ENCODE measurements at places on chromosomes 7 and 10.
A peak's percentile ranks its signal among the peaks of the same experiment; 100 is the strongest.

DNA sequence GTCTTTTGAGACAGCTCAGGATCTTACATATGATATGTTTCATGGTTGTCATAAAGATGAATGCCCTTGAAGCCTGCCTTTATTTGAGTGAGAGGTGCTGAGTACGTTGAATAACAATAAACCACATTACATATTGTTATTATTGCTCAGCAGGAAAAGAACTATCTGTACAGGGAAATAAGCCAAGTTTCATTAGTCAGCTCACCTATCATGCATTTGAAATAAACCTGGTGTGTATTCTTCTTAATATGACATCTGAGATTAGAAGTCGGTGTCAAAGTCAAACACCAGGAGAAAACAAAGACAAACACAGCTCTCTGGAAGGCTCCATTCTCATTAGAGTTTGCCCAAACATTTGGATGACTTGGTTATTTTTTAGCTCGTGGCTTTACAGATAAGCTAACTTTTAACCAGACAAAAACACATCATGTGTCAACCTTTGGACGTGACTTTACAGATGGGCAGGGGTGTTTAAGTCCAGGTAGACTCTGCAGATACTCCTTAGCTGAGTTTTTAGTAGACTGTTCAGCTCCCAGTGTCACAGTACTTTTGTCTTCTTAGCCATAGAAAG is 71.2 kb upstream of the AOAH start:
- no peak for DNase-seq

GRCh38 chr10:96379758-96380157 is 21.0 kb upstream of the OPALIN start:
- no peak for DNase-seq

GRCh38 chr7:78225534-78225933 is 427.0 kb downstream of the PHTF2 start:
- DNase-seq, result no peak

GRCh38 chr7:69062020-69062765 is 536.1 kb upstream of the AUTS2 start:
- no peak for DNase-seq

GRCh38 chr7:137287651-137288258 is 55.8 kb downstream of the PTN start:
- no peak for DNase-seq

GRCh38 chr10:871951-872403 is 59.5 kb downstream of the LARP4B start:
- no peak for DNase-seq

- no peak for DNase-seq
Observed at GRCh38 chr10:101934686-101935305, 91.2 kb upstream of the KCNIP2 start.

- no peak for DNase-seq
Observed at GRCh38 chr10:12390733-12391132, 41.4 kb downstream of the CAMK1D start.

DNA sequence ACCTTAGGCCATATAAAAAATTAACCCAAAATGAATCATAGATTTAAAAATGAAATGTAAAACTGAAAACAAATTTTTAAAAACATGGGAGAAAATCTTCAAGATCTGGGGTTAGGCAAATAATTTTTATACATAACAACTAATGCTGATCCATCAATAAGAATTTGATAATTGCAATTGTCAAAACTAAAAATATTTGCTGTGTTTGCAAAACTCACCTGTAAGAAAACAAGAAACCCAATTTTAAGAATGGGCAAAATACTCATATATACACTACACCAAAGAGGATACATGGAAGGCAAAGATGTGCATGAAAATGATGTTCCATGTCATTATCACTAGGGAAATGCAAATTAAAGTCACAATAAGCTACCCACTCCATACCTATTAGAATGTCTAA is 194.8 kb upstream of the NRP1 start:
- DNase-seq, result no peak

GRCh38 chr7:96199421-96199820 is 122.5 kb downstream of the SLC25A13 start:
- no peak for DNase-seq

DNA sequence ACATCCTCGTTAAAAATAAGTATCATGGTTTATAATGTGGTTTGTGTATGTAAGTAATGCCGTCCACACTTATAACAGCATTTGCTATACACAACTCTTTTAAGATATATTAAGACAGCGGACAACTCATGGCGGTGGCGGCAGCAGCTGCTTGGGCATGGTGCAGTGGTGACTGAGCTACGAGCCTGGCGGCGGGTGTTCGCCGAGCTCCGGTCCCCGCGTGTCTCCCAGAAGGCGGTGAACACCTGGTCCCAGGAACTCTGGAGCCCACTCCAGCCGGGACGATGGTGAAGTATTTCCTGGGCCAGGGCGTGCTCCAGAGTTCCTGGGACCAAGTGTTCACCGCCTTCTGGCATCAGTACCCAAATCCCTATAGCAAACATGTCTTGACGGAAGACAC is 38.8 kb downstream of the JMJD1C start:
- DNase-seq, result no peak

DNA sequence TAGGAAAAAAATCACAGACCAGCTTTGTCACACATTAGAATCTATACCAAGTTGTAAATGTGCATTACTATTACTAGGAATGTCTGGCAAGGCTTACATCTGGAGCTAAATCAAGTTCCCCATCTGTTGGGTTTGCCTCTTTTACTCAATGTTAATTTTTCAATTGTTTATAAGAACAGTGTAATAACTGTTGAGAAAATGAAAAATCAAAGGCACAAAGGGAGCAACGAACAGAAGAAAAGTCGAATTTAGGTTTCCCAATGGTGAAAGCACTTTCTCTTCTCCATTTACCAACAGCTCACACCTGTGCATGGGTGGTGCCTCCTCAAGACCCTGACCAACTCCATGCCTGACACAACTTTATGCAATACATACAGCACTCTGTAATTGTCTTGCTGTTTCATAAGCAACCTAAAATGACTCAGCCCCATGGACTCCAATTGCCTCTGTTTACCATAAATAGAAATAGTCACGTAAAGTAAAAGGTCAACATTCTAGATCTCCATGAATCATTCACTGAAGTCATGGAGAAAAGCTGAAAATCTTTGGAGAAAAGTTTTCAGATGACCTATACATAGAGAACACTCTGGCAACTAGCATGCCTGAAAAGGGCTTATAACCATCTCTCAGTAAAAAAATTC is 95.5 kb upstream of the KCNIP2 start:
- no peak for DNase-seq

DNA sequence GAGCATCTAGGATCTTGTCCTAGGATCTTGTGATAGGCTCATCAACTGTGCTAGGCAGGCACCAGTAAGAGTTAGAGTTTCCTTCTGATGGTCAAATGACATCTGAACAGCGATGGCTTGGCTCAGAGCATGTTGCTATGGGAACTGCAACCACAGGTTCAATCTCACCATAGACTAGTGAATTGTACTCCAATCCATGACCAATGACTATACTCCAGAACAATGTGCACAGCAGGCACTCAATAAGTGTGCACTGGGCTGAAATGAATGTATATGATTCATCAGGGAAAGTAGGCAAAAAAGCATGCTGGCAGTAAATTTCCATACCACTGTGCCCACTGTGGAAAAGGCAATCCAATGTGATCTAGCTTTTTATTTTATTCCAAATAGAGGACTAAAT is 163.6 kb upstream of the HPS1 start:
- no peak for DNase-seq

GRCh38 chr7:97272237-97272975 is 154.9 kb downstream of the SDHAF3 start:
- DNase-seq, result no peak

DNA sequence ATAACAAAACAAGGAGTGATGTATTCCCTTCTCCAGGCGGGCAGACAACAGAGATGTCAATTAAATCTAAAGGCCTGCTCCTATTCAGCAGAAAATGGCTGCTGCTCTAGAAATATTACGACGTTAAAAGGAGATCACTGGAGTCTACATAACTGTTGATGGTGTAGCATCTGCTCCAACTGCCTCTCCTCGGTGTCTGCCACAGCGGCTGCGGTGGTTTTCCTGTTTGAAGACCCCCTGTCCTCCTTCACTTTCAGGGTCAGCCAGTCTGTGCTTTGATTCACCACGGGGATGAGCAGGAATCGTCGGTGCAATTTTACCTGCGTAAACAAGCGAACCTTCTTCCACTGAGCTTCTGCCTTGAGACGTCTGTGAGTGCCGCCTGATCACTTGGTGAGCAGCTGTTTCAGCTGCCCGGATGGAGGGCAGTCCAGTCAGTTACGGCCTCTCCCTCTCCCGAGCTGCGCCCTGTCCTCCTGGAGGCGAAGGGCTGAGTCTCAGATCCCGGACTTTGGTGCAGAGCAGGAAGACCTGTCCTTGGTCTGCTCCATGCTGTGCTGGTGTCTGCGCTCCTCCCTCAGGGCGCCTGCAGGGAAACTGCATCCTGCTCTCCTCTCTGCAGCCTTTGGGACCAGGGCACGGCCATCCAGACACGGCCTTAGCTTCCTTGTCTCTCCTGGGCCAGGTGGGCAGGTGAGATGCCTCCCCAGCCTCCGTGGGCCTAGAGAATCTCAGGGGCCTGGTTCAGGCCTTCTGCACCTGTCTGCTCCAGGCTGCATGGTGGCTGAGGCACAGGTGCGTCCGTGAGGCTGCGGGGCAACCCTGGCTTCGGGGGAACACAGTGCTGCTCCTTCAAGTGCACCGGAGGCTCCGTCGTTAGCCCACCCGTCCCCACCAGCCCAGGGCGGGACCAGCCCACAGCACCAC is 326.6 kb downstream of the ADARB2 start:
- no peak for DNase-seq

GRCh38 chr7:40610461-40610860 is 475.7 kb downstream of the SUGCT start:
- DNase-seq, result no peak

GRCh38 chr7:115356139-115356746 is 434.3 kb downstream of the MDFIC start:
- no peak for DNase-seq

DNA sequence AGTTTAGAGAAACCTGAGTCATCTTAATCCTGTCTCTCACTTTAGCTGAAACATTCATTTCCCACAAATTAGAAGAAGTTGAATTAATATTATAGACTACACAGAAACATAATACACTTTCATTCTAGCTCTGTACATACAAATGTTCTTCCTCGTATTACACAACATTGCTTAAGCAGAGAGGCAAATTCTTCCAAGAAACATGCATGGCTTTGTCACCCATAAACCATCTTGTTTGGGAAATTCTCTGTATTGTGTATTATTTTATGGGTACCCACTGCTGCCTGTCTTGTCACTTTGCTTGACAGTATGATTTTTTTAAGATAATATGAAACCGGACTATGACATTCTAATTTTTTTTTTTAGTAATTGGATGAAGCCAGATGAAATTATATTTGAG is 104.0 kb downstream of the SRI start:
- no peak for DNase-seq

GRCh38 chr7:100102950-100103840 is 1.8 kb downstream of the AP4M1 start:
- DNase-seq, result no peak

DNA sequence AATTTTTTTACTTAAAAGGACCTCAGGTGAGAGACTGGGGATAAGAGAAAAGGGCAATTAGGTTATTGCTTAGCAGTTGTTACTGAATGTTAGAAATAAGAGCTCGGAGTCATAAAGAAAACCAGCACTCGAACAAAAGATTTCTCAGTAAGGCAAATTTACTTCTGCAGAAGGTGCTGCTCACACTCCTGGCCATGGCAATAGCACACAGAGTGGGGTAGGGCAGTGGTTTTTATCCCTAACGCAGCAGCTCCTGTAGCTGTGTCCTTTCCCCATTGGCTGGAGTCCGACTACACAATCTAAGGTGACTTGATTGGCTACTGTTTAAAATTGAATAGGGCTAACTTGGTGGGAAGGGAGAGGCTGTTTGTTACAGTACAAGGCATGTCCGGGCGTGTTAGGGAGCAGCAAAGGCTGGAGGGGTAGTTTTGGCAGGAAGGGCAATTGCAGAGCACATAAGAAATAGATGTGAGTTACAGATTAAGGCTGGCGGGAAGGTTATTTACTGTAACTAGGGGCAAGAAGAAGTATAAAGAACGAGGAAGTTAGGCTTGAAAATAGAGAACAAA is 112.1 kb downstream of the AKR1D1 start:
- DNase-seq, result no peak

- no peak for DNase-seq
Observed at GRCh38 chr10:71395621-71396020, 1.1 kb upstream of the CDH23 start.

GRCh38 chr10:99938563-99938962 is 71.2 kb downstream of the DNMBP start:
- no peak for DNase-seq

DNA sequence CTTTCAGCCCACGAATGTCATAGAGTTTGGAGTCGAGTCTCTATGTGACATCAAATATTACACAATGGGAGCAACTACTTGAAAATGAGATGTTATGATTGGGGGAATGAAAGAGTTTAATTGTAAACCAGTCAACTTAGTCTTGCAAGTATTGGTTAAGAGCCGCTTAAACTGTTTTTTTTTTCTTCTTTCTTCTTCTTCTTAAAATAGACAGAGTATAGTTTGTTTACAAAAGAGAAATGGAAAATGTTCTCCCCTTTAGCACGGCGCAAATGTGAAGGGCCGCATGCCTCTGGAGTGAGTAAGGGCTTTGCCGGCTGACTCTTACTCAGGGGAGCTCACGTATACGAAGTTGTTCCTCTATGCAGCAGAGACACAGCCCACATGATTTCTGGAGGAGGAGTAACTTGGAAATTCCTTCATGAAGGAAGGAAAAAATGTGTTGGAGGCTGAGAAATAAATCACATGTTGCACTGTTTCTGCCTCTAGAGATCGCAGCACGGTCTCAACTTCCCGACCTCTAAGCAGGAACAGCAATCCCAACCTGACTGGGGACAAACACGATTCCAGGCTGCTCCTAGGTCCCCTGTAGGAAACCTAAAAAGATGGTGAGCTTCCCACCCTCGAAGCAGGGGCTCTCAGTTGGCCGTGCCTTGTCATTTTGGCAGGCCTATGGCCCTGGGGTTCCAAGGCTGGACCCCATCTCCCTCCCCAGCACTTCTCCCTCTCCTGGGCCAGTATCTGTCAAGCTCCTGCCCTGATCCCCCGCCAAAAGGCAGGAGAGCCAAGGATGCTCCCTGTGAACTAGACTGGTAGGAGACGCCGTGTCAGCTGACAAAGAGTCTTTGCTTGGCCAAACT is 44.8 kb downstream of the MYOF start:
- DNase-seq, result peak; percentile 54

DNA sequence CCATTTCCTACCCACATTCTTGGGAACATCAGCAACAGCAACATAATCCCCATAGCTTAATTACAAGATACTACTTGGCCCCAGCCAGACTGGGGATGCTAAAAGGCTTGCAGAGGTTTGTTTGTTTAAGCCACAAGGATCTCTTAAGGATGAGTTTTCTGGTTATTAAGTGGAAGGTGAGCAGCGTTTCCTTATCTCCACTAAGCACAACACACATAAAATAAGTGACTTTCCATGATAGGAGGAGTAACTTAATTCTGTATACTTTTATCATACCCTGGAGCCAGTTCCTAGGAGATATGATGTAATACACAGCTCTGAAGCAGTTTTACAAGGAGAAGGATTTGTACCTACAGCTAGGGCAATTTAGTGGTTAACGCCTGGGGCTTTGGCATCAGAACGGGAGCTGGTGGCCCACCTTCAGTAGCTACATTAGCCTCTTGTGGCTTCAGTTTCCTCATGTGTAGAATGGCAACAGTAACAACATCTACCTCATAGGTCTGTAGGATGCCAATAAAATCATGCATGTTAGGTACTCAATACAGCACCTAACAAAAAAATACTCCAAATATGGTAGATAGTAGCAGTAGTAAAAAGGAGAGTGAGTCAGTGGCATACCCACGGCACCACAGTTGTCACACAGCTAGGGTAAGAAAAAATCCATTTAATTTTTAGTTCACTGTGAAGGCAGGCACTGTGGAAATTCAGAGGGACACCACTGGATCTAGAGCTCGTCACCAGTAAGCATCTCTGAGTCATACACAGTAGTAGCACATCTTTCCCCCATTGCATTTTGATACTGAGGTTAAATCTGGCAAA is 55.2 kb downstream of the DOCK4 start:
- DNase-seq, result no peak

All from CD4-positive, alpha-beta T cell treated with Interleukin-15 for 1 hour (primary cell).